H9 (cell line): ENCODE measurements at places on chromosomes 3 and 15. TPM values are rescaled to one million over a fixed set of nuclear protein-coding genes. Genes with fewer than 3 reads are reported as not detected.

DNA sequence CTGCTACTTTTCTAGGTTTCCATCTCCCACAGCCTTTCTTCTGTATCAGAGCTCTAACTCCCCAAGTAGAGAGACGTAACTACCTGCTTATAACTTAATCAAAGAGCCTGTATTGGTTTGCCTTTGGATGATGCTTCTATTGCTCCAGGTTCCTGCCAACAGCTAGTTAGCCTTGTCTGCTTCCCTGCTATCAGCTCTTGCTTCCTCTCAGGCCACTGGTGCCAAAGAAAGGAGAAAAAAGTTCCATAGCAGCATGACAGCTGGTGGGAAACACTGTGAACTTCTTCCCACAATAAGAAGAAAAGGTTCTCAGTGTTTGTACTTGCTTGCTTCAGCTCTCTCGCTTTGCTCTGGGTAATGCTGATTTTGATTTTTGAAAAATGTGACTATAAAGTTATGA is 206.6 kb downstream of the GBE1 start:
- peaks cover 5% of the 10 kb centered on the region; the same call in 1 of the 2 replicates for H3K36me3 ChIP-seq
- no peak overlapping the region for H3K27ac ChIP-seq
- DNase-seq = no peak
- no peaks in the 10 kb centered on the region for H3K27me3 ChIP-seq
- H3K4me3 ChIP-seq = no peak overlapping the region

DNA sequence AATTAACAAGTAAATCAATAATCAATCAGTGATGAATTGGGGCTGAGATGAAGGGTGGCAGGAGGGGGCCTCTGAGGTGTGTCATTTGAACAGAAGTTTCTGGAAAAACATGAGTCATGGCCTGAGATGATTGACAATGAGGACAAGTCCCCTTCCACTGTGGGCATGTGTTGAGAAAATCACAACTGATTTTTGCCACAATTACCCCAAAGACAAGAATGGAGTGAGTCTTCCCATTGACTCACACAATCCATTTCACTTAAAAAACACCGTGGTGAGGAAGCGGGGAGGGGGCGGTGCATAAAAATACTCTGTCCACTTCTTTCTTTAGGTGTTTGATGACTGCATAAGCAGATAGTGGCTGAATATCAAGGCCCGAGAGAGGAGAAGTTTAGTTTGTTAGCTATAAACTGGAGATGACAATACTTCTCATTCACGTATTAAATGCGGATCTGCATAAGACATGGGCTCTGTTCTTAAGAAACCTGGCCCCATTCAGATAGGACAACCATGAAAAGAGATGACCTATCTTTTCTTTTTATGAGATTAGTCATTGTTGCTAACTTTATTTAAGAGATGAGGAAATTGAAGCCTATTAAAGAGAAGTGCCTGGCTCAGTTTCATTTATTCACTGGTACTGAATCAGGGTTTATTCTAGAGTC is 34.7 kb downstream of the SHC4 start:
- H3K27me3 ChIP-seq = no peaks in the 10 kb centered on the region
- DNase-seq = no peak
- no peaks in the 10 kb centered on the region for H3K36me3 ChIP-seq

GRCh38 chr3:45575386-45575923 is 19.1 kb upstream of the LIMD1 start:
- no peak overlapping the region for H3K27ac ChIP-seq
- H3K27me3 ChIP-seq = no peaks in the 10 kb centered on the region
- peaks cover 12% of the 10 kb centered on the region for H3K36me3 ChIP-seq
- no peak overlapping the region for H3K4me3 ChIP-seq
- peaks cover 20% of the 10 kb centered on the region for H3K4me1 ChIP-seq

DNA sequence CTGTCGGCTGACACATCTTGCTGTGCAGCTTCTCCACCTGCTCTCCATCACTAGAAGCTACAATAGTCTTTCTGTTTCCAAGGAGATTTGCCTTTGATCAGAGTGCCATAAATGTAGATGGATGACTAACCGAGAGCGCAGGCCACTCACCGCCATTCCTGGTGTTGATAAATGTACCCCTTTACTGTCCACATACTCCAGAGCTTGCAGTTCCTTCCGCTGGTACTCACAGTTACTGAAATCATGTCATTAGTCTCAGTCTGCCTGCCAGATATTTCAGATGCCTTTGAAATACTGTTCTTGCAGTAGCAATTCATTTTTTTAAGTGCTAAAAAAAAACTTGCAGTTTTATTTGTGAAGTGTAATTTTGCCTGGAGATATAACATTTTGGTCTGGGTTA is 72.3 kb downstream of the BLM start:
- DNase-seq = no peak
- no peak overlapping the region for H3K27ac ChIP-seq
- no peak overlapping the region for H3K4me3 ChIP-seq
- peaks cover 83% of the 10 kb centered on the region for H3K36me3 ChIP-seq
- H3K27me3 ChIP-seq = no peaks in the 10 kb centered on the region

GRCh38 chr15:59522988-59523461 is 85.0 kb downstream of the FAM81A start:
- H3K27me3 ChIP-seq = no peaks in the 10 kb centered on the region
- no peak overlapping the region for H3K4me3 ChIP-seq
- no peaks in the 10 kb centered on the region for H3K36me3 ChIP-seq
- H3K27ac ChIP-seq = no peak overlapping the region
- no peaks in the 10 kb centered on the region for H3K4me1 ChIP-seq
- no peak for DNase-seq

- DNase-seq = no peak
- H3K27me3 ChIP-seq = peaks cover 3% of the 10 kb centered on the region; the same call in 1 of the 2 replicates
- H3K27ac ChIP-seq = no peak overlapping the region
- no peaks in the 10 kb centered on the region; the same call in 1 of the 2 replicates for H3K4me1 ChIP-seq
These were observed 6.8 kb downstream of the RAB6B start for GRCh38 chr3:133888726-133889340.

GRCh38 chr3:60979461-60980341 is 271.6 kb downstream of the FHIT start:
- no peaks in the 10 kb centered on the region; the same call in none of the 2 replicates for H3K36me3 ChIP-seq
- H3K4me3 ChIP-seq = no peak overlapping the region
- no peaks in the 10 kb centered on the region for H3K4me1 ChIP-seq
- H3K27ac ChIP-seq = no peak overlapping the region
- DNase-seq = no peak

DNA sequence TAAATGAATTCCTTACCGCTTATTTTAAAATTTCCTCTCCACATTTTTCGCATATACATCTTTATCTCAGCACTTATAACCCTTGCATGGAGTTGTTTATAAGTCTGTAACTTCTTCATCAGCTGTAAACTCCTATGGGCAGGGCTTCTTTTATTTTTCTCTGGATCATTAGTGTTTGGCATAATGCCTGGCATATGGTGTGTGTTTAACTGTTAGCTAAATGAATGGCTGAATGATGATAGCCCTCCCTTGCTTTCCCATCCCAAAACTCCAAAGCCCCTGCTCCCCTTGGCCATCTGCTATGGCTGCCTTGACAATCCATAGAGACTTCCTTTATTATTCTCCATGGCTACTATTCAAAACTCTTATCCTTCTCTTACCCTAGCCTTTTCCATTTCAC is 48.1 kb upstream of the SEMA6D start:
- H3K4me1 ChIP-seq = no peaks in the 10 kb centered on the region; the same call in 1 of the 2 replicates
- DNase-seq = no peak
- no peaks in the 10 kb centered on the region for H3K36me3 ChIP-seq
- no peak overlapping the region for H3K4me3 ChIP-seq
- H3K27me3 ChIP-seq = no peaks in the 10 kb centered on the region

DNA sequence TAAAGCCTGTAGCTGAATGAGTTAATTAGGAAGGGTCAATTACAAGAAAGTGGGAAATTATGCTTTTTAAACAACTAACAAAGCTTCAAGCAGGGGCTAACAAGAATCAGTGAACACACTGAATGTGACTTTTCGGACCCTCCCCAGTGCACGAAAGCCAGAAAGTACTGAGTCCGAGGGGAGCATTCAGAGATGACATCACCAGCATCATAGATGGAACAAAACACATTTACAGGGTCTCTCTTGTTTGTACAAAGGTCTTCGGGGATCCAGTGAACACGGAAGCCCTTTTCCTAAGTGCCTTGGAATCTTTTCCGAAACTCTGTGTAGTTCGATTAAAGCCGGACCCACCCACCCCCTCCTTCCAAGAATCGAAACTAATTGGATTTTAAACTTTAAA is 829 bp downstream of the DCP1A start:
- H3K4me3 ChIP-seq = peak overlapping the region; percentile 100
- no peaks in the 10 kb centered on the region for H3K4me1 ChIP-seq
- peaks cover 28% of the 10 kb centered on the region for H3K36me3 ChIP-seq
- H3K27ac ChIP-seq = no peak overlapping the region

GRCh38 chr3:20997183-20997582 is 753.8 kb downstream of the ZNF385D start:
- no peaks in the 10 kb centered on the region for H3K27me3 ChIP-seq
- H3K4me1 ChIP-seq = no peaks in the 10 kb centered on the region; the same call in 1 of the 2 replicates
- DNase-seq = no peak
- no peaks in the 10 kb centered on the region for H3K36me3 ChIP-seq
- H3K27ac ChIP-seq = no peak overlapping the region

GRCh38 chr15:91491101-91491950 is 362.2 kb upstream of the SLCO3A1 start:
- no peaks in the 10 kb centered on the region for H3K36me3 ChIP-seq
- no peaks in the 10 kb centered on the region for H3K27me3 ChIP-seq
- no peak overlapping the region for H3K27ac ChIP-seq
- DNase-seq = no peak

GRCh38 chr3:13644341-13645117 is 95.6 kb downstream of the FBLN2 start:
- H3K4me3 ChIP-seq = no peak overlapping the region
- H3K36me3 ChIP-seq = no peaks in the 10 kb centered on the region
- no peak for DNase-seq

DNA sequence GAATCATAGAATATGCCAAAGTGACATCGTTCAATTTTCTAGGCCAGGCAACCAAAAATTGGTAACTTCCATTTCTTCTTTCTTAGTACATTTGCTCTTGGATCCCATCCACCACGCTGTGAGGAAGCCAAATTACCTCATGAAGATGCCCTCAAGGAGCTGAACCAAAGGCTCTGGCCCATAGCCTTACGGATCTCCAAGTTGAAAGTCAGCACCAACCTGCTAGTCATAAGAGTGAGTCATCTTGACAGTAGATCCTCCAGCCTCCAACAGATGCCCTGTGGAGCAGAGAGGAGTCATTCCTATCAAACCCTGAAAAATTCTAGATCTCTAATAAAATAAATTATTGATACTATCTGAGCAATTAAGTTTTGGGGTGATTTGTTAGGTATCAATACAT is 322.5 kb upstream of the COL8A1 start:
- H3K4me3 ChIP-seq = no peak overlapping the region
- H3K36me3 ChIP-seq = no peaks in the 10 kb centered on the region; the same call in 1 of the 2 replicates
- H3K27me3 ChIP-seq = no peaks in the 10 kb centered on the region
- no peak for DNase-seq

DNA sequence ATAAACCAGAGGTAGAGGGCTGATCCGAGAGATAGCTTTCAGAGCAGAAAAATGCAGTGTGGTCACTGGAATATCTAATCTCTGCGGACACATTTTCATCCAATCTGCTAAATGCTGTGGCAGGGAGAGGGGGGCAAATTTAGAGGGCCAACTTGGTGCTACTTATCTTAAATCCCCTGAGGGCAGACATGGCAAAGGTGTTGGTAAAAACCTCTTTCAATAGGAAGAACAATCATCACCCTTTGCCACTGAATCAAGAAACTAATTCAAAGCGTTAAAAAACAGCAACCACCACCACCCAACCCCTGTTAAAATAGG is 152.9 kb downstream of the MECOM start:
- peaks cover 7% of the 10 kb centered on the region; the same call in 1 of the 2 replicates for H3K4me1 ChIP-seq
- no peak overlapping the region for H3K4me3 ChIP-seq

The CHRM5 gene
- total RNA-seq = not detected in 2 replicates

The ELL3 gene
- 6.4 and 7.2 TPM in 2 replicates for total RNA-seq

The CNTN3 gene
- 0.29 TPM in 1 of 2 replicates, not detected in the other for total RNA-seq

The ELP6 gene
- 51.2 and 53.9 TPM in 2 replicates for total RNA-seq

The GOLIM4 gene
- 24.6 and 27.2 TPM in 2 replicates for total RNA-seq

The CPNE4 gene
- 1.6 and 1.9 TPM in 2 replicates for total RNA-seq

The LSAMP gene
- total RNA-seq = 0.66 and 0.90 TPM in 2 replicates

The ROPN1B gene
- total RNA-seq = not detected in 2 replicates
